ENCODE measurements at places on chromosomes 11 and 22.

DNA sequence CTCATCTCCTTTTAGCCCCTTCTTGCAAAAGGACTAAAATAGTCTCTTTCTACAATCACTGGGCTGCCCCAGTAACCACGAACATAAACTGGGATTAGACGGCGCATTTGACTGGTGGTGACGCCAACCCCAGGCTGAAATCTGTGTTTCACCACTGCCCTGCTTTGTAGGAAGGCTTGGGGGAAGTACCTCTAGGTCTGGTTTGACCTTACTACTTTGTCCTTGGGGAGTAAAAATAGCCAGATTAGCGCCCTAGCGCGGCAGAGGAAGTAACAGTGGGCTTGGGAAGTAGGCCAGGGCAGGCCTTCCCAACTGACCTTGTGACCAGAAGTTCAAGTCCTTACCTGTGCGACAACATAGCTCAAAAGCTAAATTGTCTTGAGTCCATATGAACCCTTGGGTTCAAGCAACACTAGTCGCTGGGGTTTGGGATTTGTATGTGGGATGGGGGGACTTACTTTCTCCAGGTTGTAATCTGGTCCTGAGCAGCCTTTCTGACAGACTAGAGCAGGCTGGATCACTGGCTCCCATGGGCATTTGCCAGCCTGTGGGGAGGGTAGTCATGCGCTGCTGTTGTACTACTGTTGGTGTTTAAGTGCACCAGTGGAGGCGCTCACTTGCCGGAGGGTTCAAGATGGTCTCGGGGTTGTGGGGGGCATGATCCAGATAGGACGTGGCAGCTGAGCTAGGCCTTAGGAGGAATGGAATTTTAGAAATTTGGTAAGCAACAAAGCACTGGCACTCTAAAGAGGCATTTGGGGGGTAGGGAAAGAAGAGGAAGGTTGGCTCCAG, 953 bp upstream of the PACS1 start:
- peak; percentile 53 for DNase-seq

- no peak for DNase-seq
These were observed 1.1 kb upstream of the RAC2 start for GRCh38 chr22:37244922-37245722.

- no peak for DNase-seq
These were observed 4.4 kb downstream of the TRIOBP start for GRCh38 chr22:37701141-37701786.

DNA sequence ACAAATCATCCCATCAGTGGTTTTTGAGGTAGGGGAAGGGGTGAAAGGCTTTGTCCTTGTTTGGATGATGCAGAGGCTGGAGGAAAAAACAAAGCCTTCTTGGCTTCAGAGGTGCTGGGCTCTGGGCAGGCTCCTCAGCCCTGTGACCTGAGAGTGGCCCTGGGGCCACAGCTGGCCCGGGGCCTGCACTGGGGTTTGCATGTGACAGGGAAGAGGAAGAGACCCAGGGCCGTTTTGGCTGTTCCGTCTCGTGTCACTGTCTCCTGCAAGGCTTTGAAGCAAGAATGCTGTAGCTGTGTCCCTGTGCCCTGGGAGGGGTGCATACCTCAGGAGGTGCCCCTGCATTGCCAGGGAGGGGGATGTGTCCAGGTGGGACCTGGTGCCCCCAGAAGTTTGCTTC, 12.6 kb downstream of the ARHGAP8 start:
- no peak for DNase-seq

GRCh38 chr11:40190294-40190693, 1269.2 kb downstream of the LRRC4C start:
- DNase-seq: no peak

GRCh38 chr11:43989162-43989981, 46.9 kb downstream of the C11orf96 start:
- DNase-seq: no peak

DNA sequence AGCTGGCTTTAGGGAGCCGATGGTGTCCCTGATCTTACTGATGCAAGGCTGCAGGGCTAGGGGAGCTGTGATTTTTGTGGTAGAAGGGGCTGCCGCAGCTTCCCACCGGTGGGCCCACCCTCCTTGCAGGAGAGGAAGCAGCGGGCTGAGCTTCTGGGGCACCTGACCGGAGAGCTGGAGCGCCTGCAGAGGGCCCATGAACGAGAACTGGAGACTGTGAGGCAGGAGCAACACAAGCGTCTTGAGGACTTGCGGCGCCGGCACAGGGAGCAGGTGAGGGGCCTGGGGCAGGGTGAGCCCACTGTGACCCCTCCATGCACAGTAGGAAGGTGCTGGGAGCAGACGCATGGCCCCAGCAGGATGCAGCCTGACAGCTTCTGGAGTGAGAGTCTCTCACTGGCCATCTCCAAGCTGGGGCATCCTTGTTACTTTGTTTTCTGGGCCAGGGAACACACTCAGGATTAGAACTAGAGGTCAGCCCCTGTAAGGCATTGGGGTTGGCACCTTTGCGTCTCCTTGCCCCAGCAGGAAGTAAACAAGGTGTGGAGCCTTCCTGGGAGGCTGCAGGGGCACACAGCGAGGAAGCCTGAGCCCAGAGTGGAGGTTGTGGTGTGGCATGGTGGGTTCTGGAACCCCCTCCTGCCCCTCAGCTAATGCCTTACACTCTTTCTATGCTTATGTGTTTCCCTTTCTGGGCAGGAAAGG, 66.7 kb downstream of the CEP164 start:
- no peak for DNase-seq

- DNase-seq: no peak
These were observed 131.8 kb upstream of the RAG2 start for GRCh38 chr11:36729825-36730224.

GRCh38 chr11:27013781-27014361, 20.0 kb downstream of the FIBIN start:
- DNase-seq: peak; percentile 45

DNA sequence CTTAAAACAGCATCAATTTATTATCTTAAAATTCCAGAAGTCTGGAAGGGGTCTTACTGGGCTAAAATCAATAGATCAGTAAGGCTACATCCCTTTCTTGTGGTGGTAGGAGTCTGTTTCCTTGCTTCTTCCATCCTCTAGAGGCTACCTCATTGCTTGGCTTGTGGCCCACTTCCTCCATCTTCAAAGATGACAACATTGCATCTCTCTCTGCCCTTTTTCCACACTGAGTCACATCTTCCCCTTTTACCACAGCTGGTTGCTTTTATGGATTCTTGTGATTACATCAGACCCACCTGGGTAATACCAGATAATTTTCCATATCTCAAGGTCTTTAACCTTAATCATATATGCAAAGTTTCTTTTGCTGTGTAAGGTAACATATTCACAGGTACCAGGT, 60.9 kb downstream of the GRIA4 start:
- DNase-seq: no peak

- DNase-seq: no peak
These were observed 8.6 kb upstream of the ARHGAP8 start for GRCh38 chr22:44743804-44744211.

DNA sequence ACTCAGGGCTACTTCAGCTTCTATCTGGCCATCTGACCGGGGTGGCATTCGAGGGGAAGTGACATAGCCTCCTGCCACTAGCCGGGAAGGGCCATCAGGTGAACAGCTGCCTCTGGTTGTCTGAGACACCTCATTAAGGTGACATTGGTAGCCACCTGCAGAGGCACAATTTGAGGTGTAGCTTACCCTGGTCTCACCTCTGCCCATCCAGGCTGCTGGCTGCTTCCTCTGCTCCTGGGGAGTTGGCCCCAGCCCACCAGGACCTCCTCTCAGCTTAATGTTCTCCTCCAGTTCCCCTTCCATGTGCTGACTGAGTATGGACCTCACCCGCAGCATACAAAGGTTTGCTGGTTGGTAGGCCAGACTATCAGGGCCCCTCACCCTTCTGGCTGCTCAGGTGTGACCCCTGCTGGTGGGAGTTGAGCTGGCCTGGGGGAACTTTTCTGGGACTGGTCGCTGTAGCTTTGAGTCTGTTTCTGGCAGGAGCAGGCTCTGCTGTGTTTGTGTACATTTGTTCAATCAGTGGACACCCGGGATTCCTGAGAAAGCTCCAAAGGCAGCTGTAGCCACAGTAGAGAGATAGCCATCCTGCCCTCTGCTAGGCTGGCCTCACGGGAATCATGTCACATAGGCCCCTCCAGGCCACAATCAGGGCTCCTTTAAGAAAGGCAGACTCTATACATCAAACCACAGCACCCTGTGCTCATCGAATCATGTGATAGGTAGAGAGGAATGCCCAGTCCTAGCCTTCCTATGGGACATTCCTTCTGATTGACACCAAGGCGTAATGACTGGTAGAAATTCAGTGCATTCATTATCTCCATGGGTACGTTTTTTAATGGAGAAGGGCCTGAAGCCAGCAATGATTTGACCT, 295.1 kb upstream of the PLET1 start:
- no peak for DNase-seq

- no peak for DNase-seq
These were observed 133.8 kb upstream of the TRPC6 start for GRCh38 chr11:101717619-101718018.

GRCh38 chr22:47400701-47401591, 638.5 kb downstream of the TBC1D22A start:
- no peak for DNase-seq

- DNase-seq: no peak
These were observed 135.2 kb upstream of the NAV2 start for GRCh38 chr11:19577391-19577975.
